Activated effector memory CD4-positive, alpha-beta T cell treated with anti-CD3 and anti-CD28 coated beads, Interleukin-2, amount 50 U/mL, for 16 hours (primary cell): ENCODE measurements at places on chromosomes 1 and 21.

DNA sequence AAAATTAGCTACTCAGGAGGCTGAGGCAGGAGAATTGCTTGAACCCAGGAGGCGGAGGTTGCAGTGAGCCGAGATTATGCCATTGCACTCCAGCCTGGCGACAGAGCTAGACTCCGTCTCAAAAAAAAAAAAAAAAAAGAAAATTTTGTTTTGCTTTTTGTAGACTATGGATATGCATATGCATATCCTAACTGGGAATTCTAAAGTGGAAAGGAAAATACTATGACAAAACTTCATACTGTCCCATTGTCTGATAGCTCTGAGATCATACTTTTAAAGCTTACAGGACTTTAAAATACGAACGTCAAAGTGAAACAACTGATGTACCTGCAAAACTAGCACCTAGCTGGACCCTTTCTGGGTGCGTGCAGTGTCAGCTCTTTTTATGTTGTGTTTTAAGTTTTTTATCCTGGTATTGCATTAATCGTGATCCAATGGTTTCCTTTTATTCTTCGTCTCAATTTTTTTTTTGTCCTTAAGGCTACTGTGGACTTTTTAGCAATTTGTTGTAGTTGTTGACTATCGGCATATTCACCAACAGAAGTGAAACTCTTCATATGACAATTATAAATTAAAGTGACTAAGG, 19.2 kb downstream of the SPRTN start:
- no peak for DNase-seq

GRCh38 chr1:234661317-234661928, 51.4 kb upstream of the IRF2BP2 start:
- no peak for DNase-seq

- DNase-seq = no peak
Measured at GRCh38 chr1:70405780-70406416, 5.2 kb upstream of the CTH start.

GRCh38 chr21:44517175-44517899, 22.7 kb downstream of the KRTAP10-1 start:
- DNase-seq = no peak

- no peak for DNase-seq
Measured at GRCh38 chr1:226365831-226366231, 42.1 kb downstream of the PARP1 start.

- DNase-seq = no peak
Measured at GRCh38 chr1:82836973-82837680, 1036.4 kb downstream of the ADGRL2 start.

DNA sequence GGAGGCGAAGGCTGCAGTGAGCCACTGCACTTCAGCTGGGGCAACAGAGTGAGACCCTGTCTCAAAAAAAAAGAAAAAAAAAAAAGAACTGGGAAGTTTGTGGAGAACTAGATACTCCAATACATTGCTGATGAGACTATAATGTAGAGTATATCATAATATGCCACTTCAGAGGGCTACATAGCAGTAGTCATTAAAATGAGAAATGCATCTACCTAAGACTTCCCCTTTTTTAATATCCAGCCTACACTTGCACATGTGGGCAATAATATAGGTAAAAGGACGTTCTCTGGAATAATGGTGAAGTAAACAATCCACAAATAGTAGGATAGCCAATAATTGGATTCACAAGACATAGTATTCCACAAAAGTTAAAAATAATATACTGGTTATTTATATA, 311.0 kb downstream of the HLX start:
- DNase-seq = no peak

- DNase-seq = no peak
Measured at GRCh38 chr1:194809665-194810064, 1623.3 kb upstream of the B3GALT2 start.

GRCh38 chr1:14986168-14986567, 167.4 kb upstream of the TMEM51 start:
- no peak for DNase-seq

- no peak for DNase-seq
Measured at GRCh38 chr1:239011382-239011781, 375.0 kb upstream of the CHRM3 start.

DNA sequence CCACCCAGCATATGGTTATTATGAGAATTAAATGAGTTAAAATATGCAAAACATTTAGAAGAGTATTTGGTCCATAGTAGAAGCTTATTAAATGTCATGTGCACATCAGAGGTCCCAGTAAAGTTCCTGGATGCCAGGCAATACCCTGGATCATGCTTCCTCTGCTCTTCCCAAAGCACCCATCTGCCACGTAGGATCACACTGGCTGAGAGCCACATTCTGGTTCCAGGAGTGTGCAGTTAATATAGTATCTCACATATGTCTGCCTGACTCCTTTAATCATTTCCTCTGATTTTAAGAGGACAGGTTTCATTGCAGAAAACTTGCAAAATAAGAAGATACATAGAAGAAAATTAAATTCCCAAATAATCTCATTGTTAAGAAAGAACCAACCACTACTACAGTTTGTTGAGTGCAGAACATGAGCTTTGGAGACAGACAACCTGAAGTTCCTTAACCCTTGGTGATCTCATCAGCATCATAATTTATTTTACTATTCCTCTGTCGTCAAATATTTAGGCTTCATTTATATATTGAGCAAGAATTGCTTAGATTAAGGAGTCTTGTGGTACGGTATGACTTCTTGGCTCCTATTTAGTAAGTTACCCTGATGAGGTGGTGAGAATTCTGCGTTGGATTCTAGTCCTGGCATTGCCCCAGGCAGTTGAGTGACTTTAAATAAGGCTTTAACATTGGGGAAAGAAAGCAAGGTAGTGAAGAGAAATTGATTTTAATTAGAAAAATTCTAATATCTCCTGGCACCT, 12.3 kb downstream of the SGIP1 start:
- no peak for DNase-seq

GRCh38 chr1:19436716-19437476, 48.4 kb downstream of the CAPZB start:
- no peak for DNase-seq

GRCh38 chr1:106875622-106876021, 180.9 kb upstream of the PRMT6 start:
- DNase-seq = no peak

GRCh38 chr1:205069371-205070125, 14.7 kb downstream of the TMEM81 start:
- DNase-seq = no peak

GRCh38 chr1:151137789-151138188, 8.6 kb downstream of the SEMA6C start:
- DNase-seq = no peak

- DNase-seq = no peak
Measured at GRCh38 chr1:88327391-88328267, 356.4 kb upstream of the PKN2 start.

DNA sequence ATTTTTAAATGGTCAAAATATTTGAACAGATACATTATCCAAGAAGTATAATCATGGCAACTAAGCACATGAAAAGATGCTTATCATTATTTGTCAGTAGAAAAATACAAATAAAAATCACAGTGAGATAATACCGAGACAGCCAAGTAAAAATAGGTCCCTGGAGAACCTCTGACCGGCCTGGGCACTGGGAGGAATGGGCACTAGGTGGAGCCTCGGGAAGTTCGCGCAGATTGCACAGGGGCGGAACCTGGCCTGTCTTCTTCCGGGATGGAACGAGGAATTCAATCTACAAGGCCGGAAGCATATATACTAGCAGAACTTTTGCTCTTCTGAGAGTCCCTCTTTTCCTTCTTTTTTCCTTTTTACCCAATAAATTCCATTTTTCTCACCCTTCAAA, 148.5 kb upstream of the CHRM3 start:
- no peak for DNase-seq

GRCh38 chr21:27104846-27105431, 138.1 kb upstream of the ADAMTS5 start:
- DNase-seq = no peak

DNA sequence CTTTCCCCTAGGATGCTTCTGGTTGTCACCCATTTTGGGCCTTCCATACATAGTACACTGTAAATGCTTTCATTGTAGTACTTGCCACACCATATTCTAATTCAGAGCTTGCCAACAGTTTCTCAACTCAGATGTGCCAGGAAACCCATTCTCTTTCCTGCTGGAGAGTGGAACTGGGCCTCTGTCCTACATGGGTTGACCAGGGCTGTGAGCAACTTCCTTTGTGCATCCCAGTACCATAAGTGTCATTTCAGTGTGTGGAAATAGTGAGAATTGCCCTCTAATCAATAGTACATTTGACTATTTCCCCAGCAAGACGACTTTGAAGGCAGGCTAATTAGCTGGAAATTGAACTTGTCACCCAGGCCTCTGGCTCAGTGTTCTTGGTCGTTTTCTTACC, 74.8 kb downstream of the MTR start:
- DNase-seq = no peak

- DNase-seq = no peak
Measured at GRCh38 chr1:159856576-159856975, 5.9 kb downstream of the VSIG8 start.

GRCh38 chr1:91617285-91617765, 116.7 kb downstream of the CDC7 start:
- no peak for DNase-seq

GRCh38 chr1:15337656-15338402, 71.9 kb upstream of the EFHD2 start:
- DNase-seq = no peak

- DNase-seq = no peak
Measured at GRCh38 chr1:228794173-228794572, 58.9 kb downstream of the RHOU start.

DNA sequence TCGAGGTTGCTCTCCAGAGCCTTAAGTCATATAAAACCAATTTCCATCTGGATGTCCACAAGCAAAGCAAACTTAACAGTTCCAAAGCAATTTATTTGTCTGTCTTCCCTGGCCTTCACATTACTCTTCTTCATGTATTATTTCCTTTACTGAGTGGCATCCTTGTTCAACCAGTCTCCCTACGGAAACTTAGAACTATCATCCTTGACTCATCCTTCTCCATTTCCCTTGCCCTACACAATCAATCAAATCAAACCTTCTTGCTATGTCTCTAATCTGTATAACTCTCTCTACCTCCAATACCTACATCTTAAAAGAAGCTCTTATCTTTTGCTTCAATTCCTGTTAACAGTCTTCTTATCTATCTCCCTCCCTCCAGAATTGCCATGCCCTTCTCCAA, 25.4 kb downstream of the EGLN1 start:
- no peak for DNase-seq

DNA sequence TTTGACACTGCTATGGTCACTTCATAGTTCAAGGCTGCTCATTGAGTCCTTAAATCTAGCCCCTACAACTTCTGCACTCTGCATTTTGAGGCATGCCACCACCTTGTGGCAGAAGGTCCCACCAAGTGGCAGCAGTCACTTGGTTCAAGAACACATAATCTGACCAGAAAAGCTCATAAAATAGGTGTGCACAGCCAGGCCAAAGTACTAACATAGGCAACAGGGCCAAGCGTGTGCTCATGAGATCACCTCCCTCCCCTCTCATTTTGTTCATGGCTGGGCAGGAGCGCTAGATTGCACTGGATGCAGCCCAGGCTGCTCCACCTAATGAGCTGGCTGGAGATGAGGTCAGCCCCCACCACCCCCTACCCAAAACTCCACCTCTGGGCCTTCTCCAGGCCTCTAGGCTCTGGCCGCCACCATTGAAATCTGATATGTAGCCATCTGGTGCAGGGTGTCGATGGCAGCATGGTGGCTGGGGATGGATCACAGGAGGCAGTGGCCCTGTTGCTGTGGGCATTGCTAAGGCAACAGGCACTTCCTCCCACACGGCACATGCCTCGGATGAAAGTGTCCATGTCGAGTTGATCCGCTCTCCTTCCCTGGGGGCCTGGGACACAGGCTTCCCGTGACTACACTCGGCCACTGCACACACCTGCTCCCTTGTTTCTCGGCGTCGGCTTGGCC, 193.2 kb downstream of the TRABD2B start:
- DNase-seq = no peak

GRCh38 chr1:83929184-83929583, 69.7 kb downstream of the TTLL7 start:
- no peak for DNase-seq

- no peak for DNase-seq
Measured at GRCh38 chr1:178057912-178058534, 35.9 kb upstream of the RASAL2 start.

DNA sequence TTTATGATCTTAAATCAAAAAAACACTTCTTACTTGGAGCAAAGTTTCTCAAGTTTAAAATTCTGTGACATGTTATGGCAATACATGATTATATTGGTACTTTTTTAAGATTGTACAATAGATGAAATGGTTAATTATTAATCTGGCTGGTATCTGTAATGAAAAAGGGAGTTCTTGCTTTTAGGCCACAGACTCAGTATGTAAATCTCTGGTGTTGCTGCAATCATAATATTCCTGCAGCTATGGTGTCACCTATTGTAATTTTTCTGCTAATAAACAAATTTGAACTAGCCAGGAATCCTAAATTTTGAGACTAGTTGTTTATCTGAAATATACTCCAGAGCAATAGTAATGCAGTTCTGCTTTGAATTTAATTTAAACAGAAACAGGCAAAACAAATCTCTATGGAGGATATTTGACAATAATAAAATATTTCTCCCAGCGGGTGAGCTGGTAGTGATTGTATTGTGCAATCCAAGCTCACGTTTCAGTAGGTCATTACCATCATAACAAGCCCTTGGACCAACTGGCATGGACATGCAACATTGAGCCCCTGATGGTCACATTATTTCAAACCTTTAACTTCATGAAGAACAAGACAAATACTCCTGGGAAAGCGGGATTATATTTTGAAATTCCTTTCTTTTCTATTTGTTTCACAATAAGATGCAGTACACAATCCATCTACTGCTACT, 77.2 kb upstream of the USH2A start:
- no peak for DNase-seq

DNA sequence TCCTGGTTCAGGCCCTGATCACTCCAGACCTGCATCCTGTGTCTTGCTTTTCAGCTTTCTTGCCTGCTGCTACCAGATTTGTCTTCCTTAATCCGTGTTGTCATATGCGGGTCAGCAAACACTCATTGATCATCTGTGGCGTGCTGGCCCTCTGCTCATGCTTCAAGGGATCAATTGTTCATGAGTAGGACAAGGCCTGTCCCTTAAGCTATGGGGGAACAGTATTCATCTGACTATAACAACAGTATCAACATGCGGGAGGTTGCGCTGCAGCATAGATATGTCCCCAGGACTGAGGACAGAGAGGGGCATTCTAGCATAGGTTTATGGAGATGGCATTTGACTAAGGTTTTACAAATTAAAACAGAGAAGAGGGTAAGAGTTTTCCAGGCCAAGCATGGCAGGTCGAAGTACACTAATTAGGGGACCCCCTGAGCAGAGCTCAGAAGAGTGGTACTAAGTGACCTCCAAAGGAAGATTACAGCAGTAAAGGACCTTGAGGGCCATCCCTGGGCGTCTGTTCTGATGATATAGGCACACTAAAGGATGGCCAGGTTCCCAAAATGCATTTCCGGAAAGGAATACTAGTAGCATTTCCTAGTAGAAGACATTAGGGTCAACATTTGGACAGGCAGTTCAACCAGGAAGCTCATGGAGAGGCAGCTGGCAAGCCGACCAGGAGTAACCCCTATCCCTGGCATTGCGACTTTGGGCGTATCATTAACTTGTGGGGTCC, 811 bp upstream of the ZNF672 start:
- peak; percentile 53 for DNase-seq

- no peak for DNase-seq
Measured at GRCh38 chr1:157724537-157725220, 24.1 kb upstream of the FCRL3 start.

- DNase-seq = no peak
Measured at GRCh38 chr21:42069843-42070242, 1.3 kb upstream of the UMODL1 start.

- DNase-seq = no peak
Measured at GRCh38 chr21:39188521-39189139, 5.4 kb upstream of the PSMG1 start.

- no peak for DNase-seq
Measured at GRCh38 chr1:39293375-39294070, 89.0 kb downstream of the MACF1 start.
